ENCODE measurements at places on chromosomes 6 and 20.

GRCh38 chr6:78268591-78269452 is 598.5 kb upstream of the IRAK1BP1 start:
- DNase-seq = no peak

DNA sequence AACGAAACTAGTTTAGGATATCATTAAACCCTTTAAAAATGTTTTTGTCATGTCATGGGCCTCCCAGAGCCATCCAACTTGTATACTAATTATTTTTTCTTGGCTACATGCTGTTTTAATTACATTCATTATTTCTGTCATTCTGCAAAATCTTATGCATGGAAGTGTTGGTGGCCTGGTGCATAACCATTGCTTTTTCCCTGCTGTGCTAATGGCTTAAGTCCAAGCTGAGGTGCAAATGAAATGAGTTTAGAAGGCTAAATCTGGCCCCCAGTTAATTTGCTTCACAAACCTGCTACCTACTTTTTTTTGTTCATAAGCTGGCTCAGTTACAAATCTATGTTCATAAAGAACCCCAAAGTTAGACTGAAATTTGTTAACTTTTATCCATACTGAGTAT is 1249.9 kb downstream of the EPHA7 start:
- DNase-seq = no peak

DNA sequence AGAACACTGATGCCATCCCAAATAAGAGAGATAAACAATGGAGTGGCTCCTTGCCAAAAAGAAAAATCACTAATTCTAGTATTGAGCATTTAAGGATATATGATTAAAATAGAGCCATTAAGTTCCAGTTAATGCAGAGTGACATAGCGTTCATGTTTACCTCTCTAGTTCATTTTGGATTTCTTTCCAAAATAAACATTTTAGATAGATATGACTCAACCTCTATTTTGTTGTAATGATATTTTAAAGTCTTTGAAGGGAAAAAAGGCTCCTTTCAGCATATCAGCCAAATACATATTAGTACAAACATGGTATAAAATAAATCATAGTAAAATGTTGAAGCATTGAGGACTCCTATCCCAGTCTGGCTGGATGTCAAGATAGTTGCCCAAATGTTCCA is 33.4 kb downstream of the RWDD2A start:
- DNase-seq = no peak

GRCh38 chr6:129845696-129846095 is 15.4 kb downstream of the TMEM244 start:
- DNase-seq = no peak

DNA sequence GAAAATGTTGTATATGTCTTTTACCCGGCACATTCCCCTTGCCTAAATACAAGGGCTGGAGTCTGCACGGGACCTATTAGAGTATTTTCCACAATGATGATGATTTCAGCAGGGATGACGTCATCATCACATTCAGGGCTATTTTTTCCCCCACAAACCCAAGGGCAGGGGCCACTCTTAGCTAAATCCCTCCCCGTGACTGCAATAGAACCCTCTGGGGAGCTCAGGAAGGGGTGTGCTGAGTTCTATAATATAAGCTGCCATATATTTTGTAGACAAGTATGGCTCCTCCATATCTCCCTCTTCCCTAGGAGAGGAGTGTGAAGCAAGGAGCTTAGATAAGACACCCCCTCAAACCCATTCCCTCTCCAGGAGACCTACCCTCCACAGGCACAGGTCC is 11.3 kb upstream of the MAPRE1 start:
- DNase-seq = no peak

- no peak for DNase-seq
Measured at GRCh38 chr6:69881322-69882151, 15.2 kb downstream of the COL19A1 start.

DNA sequence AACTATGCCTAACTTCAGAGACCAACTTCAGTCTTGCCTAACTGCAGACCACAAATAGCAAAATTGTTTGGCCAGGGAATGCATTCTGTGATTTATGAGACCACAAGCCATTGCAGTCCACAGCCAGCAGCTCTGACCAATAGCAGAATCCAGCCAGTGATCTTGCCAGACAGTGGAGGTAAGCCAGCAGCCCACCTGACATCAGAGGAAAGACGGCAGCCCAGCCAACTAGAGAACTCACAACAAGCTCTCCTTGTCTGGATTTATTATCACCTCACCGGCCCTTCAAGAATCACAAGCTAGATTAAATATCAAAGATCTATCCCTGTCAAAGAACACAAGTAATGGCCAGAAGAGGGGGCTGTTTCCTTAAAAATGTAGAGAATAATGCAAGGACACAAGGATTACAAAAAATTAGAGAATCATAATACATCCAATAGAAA is 66.5 kb upstream of the SLC35F1 start:
- peak; percentile 27 for DNase-seq

GRCh38 chr6:33822575-33823395 is 19.0 kb upstream of the MLN start:
- DNase-seq = peak; percentile 93

- DNase-seq = no peak
Measured at GRCh38 chr6:31655349-31656237, at the start of gene APOM. Gene APOM (plus strand): TSS chr6:31655894. CDS start chr6:31655967, 73 bp downstream.

- DNase-seq = no peak
Measured at GRCh38 chr6:15048367-15048766, 197.5 kb upstream of the JARID2 start.

GRCh38 chr6:47785182-47785581 is 3.4 kb downstream of the OPN5 start:
- no peak for DNase-seq

DNA sequence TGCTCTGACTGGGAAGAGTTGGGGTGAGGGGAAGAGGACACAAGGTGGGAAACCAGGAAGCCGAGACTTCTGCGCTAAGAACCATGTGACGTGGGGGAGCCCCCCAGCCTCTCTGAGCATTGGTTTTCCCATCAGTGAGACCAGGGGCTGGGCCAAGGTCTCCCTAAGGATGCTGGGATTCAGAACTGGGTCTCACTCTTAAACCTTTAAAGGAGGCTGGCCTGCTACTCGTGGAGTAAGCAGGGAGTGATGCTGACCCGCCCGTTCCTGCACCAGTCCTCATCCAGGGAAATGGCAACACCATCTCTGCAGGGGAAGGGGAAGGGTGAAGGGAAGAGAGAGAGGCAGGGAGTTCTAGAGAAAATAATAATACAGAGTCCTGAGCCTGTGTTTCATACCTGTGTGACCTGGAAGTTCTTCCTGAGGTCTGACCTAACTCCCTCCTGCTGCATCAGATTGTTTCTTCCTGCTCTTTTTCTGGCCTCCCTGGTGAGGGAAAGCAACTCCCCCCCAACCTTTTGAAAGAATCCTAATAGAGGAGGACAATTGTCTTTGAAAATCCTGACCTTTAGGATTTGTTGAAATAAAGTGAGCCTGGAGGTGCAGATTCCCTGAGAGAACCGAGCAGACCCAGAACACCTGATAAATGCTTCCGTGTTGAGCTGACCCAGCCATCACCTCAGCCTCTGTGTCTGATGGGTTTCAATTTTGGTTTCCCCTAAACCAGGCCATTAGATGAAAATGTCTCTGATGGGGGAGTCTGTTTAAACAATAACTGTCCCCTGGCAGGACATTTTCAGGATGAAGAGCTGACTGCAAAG is 3.0 kb upstream of the GRM4 start:
- DNase-seq = no peak

DNA sequence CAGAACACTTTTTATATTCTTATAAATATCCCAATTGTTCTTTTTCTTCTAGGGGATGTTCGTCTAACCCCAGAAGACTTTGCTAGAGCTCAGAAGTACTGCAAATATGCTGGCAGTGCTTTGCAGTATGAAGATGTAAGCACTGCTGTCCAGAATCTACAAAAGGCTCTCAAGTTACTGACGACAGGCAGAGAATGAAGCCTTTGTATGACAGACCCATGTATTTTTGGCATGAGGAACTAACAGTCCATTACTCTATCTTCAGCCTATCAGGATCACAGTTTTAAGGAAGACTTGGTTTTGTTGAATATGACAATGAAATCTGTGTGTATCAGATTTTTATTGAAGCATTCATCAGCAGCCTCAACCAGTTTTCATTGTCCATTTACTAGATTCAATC is 71.4 kb downstream of the VTA1 start:
- no peak for DNase-seq

DNA sequence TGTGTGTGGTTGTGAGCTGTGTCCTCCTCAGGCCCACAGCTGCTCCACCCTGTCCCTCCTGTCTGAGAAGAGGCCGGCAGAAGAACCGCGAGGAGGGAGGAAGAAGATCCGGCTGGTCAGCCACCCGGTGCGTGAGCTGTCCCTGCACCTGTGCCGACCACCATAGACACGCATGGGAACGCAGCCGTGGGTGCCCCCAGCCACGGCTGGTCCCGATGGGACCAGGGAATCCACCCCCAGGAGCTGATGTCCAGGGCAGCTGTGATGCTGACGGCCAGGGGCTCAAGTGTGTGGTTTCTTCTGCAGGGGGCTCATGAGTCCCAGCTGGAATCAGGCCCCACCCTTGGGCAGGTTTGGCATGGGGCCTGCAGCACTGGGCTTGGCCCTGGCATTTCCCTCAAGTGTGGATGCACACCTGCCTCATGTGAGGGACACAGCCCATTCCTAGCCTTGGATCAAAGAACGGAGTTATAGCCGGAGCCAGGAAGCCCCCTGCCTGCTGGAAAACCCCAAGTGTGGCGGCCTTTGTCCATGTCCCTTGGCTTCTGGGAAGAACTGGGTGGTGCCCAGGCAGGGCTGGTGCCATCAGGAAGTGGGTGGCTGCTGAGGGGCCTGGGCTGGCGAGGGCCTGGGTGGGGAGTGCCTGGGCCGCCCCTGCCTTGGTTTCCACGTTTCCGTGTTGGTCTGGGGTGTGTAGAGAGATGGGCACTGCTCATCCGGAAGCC is 4.6 kb upstream of the TNFRSF6B start:
- DNase-seq = no peak

DNA sequence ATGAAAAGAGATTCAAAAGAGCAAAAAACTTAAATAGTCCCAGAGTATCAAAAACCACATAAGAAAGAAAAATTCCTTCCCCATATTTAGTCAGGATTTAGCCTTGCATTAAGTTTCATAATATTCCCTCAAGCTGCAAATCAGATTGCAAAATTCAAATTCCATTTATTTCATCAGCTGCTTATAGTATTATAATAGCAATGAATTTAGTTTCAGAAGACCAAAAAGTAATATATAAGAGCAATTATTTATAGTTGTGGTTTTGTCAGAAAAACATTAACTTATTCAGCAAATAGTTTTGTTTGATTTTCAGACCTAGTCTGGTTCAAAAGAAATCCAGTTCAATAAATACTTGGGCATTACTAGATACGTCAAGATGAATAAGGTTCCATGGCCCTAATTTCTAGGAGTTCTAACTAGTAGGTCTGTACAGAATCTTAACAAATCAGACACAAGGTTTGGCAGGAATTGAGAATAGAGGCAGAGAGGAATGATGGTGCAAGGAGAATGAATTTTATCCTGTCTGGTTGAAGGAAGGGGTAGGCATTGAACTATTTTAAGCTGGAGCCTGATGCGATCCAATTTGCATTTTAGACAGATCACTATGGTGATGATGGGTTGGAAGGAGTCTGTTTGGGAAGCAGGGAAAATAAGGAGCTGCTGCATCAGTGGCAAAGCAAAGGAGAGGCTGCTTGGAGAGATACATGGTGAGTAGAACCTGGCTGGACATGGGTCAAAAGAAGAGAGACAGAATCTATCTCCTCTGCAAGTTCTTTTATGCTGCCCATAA is 163.9 kb upstream of the STXBP5 start:
- no peak for DNase-seq

GRCh38 chr6:39256294-39256940 is 27.1 kb upstream of the KCNK5 start:
- peak; percentile 45 for DNase-seq

DNA sequence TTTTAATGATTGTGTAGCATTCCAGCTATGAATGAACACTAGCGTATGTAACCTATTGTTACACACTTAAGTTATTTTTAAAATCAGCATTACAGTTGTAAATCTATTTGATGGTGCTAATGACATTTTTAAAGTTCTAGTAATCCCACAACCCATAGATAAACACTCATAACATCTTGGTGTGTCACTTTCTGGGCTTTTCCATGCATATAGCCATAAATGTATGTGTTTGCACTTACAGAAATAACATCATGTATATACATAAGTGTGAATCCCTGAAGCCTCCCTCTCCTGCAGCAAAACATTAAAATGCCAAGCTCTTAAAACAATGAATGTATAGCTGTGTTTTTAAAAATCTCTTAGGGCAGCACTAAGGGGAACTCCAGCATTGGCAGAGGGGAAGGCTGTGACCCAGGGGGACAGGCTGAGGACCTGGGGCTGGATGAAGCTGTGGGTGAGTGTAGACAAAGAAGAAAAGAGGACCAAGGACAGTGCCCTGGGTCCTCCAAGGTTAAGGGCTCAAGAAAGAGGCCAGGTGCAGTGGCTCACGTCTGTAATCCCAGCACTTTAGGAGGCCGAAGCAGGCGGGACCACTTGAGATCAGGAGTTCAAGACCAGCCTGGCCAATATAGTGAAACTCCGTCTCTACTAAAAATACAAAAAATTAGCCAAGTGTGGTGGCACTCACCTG is 929 bp upstream of the CENPB start:
- DNase-seq = no peak

- DNase-seq = no peak
Measured at GRCh38 chr6:143248359-143248758, 187.7 kb downstream of the AIG1 start.

- no peak for DNase-seq
Measured at GRCh38 chr6:150672800-150673199, 73.1 kb downstream of the PLEKHG1 start.
